ENCODE measurements at places on chromosomes 13 and 19. TPM values are rescaled to one million over a fixed set of nuclear protein-coding genes. Genes with fewer than 3 reads are reported as not detected.
A peak's percentile ranks its signal among the peaks of the same experiment; 100 is the strongest.

DNA sequence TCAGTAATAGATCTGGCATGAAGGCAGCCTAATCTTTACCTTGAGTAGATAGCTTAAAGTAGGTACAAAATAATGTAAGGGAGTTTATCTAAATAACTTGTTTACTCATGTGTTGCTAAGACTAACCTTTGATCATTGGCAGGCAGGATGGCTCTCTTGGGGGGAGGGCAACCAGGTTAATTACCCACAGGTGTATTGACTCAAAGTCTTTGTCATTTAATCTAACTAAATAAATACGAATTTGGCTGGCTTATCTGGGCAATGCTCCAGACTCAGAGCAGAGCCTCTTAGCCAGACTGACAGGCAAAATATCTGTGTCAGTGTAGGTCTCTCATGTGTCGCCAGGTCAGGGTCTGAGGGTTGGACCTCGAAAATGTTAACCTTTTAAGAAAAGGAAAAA is 283.4 kb upstream of the KLHL1 start:
- DNase-seq, result no peak

GRCh38 chr19:7701654-7702457 is at the start of gene FCER2:
Gene FCER2 (minus strand): TSS chr19:7702131. CDS start chr19:7699760, 2,371 bp downstream.
- no peak for DNase-seq

GRCh38 chr19:45995715-45996385 is 583 bp downstream of the CCDC61 start:
- no peak for DNase-seq

GRCh38 chr13:46587807-46588418 is 34.9 kb downstream of the LRCH1 start:
- no peak for DNase-seq

GRCh38 chr13:38908574-38908973 is 82.1 kb downstream of the STOML3 start:
- no peak for DNase-seq

- no peak for DNase-seq
Measured at GRCh38 chr19:35457173-35457572, 9.1 kb downstream of the FFAR2 start.

DNA sequence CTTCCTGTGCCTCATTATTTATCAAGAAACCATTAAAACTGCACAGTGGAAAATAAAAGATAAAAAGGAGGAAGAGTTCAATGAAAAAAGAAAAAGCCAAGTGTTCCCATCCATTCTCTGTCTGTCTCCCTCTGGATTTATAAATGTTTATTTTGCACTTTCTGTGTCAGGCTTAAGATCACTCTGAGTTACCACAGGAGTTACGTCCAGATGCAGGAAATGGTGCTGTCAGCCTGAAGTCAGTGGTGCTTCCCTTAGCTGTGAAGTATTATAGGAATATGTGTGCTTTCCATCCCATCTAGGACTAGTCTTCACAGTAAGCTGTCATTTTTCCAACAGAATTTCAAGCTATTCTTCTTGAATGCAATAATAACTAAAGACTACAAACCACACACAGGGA is 420.2 kb downstream of the KCTD12 start:
- no peak for DNase-seq

GRCh38 chr13:21181671-21182070 is 5.2 kb downstream of the MRPL57 start:
- DNase-seq, result no peak

DNA sequence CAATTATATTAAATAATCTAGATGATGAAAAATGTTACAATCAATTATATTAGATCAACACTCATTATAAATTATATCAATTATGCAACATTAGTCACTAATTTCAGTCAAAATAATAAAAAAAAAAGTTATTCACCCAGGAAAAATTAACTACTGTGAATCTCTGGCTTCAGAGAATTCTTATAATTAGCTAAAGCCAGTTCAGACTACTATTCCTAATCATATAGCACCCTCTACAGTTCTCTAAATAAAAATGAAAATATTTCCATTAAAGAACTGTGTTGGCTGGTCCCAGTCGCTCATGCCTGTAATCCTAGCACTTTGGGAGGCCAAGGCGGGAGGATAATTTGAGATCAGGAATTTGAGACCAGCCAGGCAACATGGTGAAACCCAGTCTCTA is 33.0 kb downstream of the XPO4 start:
- DNase-seq, result no peak

GRCh38 chr13:42798118-42798517 is 16.7 kb downstream of the FAM216B start:
- DNase-seq, result no peak

DNA sequence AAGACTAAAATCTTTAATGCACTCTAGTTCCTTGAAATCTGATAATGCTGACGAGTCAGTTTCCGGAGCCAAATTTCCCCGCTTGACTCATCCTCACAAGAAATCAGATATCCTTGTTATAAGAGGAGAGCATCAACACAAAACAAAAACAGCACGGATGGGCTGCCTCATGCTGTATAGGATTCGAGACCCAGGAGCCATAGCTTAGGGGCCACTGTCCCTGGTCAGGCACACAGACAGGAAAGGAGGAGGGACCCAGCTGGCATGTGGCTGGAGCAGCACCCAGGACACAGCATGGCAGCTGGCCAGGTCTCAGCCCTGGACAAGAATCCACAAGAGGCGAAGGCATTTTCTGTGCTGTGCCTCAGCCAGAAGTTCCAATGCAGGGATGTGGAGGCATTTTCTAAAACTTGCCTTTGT is 110.2 kb upstream of the SPATA13 start:
- DNase-seq, result no peak

DNA sequence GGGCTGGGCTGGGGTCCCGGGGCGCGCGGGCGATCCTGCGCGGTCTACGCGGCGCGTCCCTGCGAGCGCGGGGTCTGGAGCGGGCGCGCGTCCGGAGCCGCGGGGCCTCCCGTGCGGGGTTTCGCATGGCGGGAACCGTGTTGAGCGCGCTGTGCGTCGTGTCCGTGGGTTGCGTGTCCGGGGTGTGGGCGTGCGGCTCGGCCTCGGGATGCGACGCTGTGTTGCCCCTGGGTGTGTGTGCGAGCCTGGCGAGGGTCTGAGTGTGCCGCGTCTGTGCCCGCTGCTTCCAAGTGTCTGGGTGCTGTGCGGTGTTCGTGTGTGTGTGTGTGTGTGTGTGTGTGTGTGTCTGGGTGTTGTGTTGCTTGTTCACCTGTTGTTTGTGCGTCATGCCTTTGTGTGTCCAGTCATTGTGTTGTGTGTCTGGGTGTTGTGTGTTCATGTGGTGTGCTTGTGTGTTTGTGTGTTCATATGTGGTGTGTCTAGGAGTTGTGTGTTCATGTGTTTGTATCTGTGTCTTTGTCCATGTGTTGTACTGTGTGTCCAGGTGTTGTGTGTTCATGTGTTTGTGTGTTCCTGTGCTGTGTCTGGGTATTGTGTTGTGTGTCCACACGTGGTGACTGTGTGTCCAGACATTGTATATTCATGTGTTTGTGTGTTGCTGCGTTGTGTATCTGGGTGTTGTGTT is 552 bp downstream of the PLK5 start:
- DNase-seq, result no peak

DNA sequence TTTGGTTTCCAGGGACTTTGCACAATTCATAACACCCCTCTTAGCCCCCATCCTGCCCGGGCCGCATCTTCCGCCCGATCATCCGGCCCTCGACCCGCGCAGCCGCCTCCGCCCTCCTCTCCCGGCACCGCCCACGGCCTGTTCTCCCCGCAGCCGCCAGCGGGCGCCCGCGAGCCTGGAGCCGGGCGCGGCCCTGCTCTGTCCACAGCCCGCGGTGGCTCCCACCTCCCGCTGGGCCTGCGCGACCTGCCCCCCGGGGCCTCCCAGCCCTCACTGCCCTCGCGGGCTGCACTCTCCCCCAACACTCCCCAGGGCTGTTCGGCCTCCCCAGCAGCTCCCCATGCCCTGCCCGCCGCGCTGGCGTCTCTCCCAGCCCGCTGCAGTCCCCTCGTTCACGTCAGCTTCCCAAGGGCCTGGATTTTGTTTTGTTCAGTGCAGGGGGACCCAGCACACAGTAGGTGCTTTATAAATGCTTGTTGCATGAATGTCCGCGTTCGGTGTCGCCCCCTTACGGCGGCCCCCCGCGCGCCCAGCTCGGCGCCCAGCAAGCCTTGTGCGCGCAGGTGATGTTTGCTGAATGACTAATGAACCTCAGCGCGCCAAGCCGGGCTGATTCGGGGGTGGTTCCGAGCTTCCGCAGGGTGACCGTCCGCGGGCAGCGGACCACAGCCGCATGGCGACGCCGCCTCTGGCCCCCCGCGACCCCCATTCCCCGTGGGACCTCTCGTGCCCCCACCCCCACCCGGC is 4.6 kb upstream of the APC2 start:
- peak; percentile 91 for DNase-seq

- DNase-seq, result no peak
Measured at GRCh38 chr13:109778102-109778542, 8.3 kb downstream of the IRS2 start.

DNA sequence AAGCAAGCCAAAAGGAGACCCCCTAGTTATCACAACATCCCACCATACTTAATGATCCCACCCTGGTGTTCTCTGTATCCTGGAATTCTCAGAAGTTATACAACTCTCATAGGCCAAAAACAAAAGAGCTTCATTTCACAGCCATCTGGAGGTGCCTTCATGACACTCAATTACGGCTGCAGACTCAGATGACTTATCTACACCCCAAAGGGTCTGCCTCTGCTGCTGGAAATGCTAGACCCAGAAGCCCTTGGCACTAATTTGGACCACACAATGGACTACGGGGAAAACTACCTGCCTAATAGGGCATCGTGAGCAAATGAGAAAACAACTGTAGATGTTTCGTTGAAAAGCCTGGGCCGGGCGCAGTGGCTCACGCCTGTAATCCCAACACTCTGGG is 40.2 kb downstream of the BRD4 start:
- DNase-seq, result no peak

GRCh38 chr19:30063650-30064347 is 121.8 kb downstream of the URI1 start:
- no peak for DNase-seq

DNA sequence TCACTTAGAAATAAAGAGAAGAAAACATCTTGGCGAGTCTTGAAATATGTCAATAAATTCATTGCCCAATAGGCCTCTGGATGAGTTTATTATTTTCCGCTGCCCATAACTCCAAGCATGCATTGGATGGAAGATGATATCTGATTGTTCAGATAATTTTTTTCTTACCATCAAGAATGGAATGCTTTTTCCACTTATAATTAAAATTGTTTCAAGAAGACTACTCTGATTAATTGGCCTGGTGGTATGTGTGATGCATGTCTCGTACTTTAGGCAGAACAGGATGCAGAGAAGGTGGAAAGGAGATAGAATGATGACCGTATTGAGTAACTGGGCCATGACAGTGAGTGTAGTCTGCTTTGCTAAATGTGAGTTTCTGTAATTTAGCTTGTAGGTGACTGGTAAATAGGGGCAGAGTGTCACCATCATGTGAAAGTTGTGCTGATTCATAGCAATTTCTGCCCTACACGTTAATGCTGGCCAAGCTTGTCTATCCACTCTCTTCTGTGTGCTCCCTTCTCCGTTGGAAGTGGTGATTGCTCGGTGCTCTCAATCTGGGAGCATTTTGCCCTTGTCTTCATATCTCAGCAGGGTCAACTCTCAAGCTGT is 13.5 kb upstream of the SPATA13 start:
- no peak for DNase-seq

- DNase-seq, result no peak
Measured at GRCh38 chr19:46607448-46607841, 6.3 kb downstream of the CALM3 start.

GRCh38 chr13:99215184-99215830 is 14.7 kb downstream of the UBAC2 start:
- peak; percentile 60 for DNase-seq

DNA sequence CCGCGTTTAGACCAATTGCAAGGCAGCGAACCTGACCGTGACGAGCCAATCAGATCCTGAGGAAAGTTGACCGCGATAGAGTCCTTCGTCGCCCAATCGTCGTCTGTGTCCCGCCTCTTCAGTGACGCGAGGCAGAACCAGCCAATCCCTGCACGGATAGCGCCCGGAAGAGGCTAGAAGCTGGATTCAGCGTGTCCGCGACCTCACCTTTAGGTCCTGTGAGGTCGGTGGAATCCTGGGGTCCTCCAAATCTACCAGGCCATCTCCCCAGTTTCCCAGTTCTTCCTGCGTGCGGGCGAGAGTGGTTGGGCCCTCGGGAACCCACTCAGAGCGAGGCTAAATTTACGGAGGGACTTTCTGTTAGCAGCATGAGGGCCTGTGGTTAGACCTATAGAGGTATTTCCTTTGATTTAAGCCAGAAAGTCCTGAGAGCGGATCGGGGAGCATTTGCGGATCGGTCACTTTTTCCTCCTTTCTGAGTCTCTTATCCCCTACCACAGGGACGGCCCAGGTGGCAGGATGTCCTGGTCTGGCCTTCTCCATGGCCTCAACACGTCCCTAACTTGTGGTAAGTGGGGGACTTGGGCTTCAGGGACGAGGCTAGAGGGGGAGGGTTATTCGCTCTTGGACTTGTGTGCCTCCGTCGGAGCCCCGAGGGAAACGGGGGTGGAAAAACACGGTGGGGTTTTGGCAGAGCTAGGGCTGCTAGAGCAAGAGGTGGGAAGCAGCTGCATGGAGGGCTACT is at the start of gene MRPS12:
TSS of gene MRPS12 (plus strand) at position 169 of the 745 bp plus-strand sequence. CDS start at position 520, 351 bp downstream.
- peak; percentile 99 for DNase-seq

DNA sequence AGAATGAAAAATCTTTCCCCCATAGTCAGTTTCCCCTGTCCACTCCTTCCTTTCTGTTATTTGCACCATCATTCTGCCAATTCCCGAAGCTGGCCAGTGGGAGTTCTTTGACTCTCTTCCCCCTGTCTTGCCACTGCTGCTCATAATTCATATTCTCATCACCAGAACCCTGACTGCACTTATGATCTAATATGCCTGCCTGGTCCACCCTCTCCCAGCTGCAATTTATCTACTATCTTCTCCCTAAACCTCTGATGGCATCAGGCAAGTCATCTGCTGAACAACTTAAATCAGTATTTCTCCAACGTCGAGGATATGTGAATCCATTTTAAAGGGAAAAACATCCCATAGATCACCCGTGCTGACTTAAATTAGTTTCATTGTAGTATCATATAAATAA is 458.0 kb upstream of the GPC6 start:
- DNase-seq, result no peak

DNA sequence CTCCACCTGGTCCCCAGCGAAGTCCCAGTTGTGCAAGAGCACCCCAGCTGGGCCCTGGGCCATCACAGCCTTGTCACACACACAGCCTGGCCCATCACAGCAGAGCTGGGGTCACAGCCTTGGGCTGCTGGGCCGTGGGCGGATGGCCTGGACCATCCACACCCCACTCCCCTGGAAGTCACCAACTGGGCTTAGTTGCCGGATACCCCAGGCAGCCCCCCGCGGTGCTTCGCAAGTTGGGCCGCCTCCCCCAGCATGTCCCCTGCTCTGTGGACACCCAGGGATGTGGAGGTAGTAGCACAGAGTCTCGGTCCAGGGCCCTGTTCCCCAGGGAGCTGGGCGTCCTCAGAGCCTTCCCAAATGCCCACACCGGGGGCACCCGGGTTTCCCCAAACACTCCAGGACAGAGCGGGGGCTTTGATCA is 4.5 kb upstream of the ZNF554 start:
- DNase-seq, result no peak

Gene WDR88
- not detected for total RNA-seq

Gene RAB20
- total RNA-seq, result 11.7 TPM

Gene SCN1B
- total RNA-seq, result 8.1 TPM

Gene AMH
- 14.3 TPM for total RNA-seq

Gene NLRP9
- total RNA-seq, result not detected
